ENCODE measurements at places on chromosomes 11 and 22.
A peak's percentile ranks its signal among the peaks of the same experiment; 100 is the strongest.

GRCh38 chr22:24181088-24181995 is at the start of gene SUSD2:
SUSD2 (plus strand) TSS chr22:24181487; CDS start chr22:24181520, 33 bp downstream.
- DNase-seq: no peak

DNA sequence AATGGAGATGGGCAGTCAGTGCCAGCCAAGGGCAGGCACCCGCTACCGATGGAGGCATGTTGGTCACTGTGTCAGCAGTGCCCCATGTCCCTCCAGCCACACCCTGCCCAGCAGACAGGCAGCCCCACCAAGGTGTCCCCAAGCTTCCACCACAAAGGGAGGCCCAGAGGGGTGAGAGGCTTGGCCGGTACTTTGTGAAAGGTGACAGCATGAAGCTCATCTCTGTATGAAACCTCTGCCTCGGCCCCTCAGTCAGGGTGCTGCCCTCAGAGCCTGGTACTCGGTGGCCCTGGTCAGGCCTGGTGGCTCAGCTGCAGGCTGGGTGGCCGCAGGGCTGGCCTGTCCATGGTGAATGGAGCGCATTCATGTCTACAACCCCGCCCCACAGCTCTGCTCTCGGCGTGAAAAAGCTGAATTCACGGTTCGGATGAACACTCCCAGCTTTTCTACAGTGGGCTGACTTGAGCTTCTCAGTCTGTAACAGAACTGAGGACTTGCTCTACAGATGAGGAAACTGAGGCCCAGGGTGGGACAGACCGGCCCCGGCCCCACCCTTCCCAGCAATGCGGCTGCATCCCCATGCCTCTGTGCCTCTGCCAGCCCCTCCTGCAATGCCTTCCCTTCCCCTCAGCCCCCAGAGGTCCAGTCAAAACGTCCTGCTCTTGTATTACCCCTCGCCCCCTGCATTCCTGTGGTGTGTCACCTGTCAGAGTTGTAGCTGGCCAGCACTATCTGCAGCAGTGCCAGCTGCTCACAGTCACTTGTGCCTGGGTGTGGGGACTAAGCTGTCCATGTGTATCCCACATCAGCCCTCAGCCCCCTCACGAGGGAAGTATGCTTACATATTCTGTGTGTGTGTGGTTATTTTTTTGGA is 27.7 kb downstream of the RSPH14 start:
- no peak for DNase-seq

DNA sequence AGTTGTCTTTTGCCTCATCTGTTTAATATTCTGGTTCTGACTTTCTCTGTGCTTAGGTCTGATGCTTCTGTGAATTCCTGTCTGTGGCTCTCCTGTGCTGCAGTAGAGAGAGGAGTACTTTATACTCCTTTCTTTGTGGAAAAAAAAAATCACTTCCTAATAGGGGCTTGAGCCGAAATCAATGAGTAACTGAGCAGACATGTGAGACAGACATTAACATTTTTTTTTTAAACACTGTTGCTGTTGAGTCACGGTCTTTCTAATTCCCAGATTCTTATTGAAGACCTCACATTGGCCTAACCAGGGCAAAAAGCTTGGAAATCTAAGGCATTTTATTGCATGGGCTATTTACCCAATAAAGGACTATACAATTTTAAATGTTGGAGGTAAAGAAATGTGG is 86.1 kb downstream of the GRM5 start:
- no peak for DNase-seq

- DNase-seq: no peak
Measured at GRCh38 chr11:35761899-35762298, 99.3 kb downstream of the TRIM44 start.

GRCh38 chr11:7749456-7749855 is 43.2 kb upstream of the OVCH2 start:
- DNase-seq: no peak

DNA sequence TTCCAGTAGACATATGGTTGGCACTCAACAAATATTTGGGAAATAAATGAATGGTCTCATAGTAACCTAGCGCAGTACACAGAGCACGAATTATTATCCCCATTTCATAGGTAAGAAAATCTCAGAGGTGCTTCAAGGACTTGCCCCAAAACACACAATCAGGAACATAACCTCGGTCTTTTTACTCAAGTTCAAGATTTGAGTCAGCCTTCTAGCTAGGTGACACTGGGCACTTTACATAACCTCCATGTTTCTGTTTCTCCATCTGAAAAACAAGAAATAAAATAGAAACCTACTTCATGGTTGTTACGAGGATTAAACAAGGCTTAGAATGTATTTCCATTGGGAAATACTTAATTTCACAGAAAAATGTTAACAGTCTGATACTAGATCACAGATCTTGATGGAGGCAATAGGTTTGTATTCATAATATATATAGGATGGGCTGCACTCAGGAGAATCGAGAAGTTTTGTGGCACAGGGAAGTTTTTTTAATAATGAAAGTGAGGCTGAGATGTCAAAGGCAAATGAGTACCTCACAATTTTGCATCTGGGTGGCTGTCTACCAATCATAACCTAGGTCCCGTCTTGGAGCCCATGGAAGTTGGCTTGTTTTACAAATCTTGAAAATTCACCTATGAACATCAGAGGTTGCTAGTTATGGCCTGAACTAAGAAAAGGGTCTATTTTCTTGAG is 147.4 kb upstream of the ZC3H12C start:
- no peak for DNase-seq

GRCh38 chr22:41078931-41079330 is 13.5 kb upstream of the EP300 start:
- no peak for DNase-seq

DNA sequence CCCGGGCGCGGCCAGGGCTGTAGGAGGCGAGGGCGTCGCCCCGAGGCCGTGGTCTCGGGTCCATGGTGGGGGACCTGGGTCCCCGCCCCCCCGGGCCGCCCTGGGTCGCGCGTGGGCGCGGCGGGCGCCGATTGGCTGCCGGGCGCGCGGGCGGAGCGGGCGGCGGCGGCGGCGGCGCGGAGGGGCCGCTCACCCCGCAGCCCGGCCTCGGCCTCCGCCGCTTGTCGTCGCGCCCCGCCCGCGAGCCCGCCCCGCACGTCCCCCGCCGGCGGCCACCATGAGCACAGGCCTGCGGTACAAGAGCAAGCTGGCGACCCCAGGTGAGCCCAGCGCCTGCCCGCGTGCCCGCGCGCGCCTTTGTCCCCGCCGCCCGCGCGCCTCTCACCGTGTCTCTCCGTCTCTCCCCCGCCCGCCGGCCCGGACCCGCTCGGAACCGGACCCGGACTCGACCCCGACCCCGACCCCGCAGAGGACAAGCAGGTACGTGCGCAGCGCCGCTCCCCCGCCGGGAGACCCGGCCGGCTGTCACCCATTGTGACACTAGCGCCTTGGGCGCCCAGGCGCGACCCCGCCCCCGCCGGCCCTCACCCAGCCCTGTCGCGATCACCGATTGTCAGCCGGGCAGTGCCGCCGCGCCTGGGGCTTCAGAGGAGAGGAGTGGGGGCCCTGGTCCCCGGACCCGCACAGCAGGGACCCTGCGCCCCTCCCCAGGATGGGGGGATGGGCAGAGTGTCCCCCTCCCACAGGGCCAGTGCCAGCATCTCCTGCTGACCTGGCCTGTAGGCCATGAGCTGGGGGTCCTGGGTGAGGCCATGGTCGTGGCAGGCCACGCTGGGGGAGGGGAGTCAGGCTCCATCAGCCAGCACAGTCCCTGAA is at the start of gene SEPTIN5:
SEPTIN5 (plus strand) TSS at position 192 of the 876 bp plus-strand sequence; CDS start at position 278, 86 bp downstream.
- DNase-seq: no peak

DNA sequence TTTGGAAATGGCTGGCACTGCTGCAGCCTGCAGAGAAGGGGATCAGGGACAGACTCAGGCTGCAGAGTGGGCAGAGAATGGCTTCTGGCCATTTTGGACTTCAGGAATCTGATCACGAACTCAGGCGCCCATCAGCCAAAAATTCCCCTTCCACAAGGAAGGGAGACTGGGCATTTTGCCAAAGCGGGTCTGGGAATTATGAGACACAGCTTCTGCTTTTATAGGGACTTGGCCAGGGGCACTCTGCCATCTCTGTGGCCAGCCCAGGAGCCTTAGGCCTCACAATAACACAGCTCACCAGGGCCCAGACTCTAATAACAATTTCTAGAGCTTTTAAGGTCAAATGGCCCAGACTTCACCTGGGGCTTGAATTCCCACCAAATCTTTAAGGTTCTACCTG is 74.7 kb downstream of the CHST1 start:
- DNase-seq: peak; percentile 79
